ENCODE measurements at places on chromosomes 5 and 9. TPM values are rescaled to one million over a fixed set of nuclear protein-coding genes. Genes with fewer than 3 reads are reported as not detected.

Gene UGT3A1
- total RNA-seq, result not detected

Gene TLX3
- not detected for total RNA-seq

Gene IFNA2
- total RNA-seq, result not detected

- no peaks in the 10 kb centered on the region for H3K27me3 ChIP-seq
- no peaks in the 10 kb centered on the region for H3K4me1 ChIP-seq
- no peak for DNase-seq
- no peak overlapping the region for H3K27ac ChIP-seq
- no peak overlapping the region for H3K4me3 ChIP-seq
Measured at GRCh38 chr5:127634007-127634406, 14.9 kb upstream of the CTXN3 start.

DNA sequence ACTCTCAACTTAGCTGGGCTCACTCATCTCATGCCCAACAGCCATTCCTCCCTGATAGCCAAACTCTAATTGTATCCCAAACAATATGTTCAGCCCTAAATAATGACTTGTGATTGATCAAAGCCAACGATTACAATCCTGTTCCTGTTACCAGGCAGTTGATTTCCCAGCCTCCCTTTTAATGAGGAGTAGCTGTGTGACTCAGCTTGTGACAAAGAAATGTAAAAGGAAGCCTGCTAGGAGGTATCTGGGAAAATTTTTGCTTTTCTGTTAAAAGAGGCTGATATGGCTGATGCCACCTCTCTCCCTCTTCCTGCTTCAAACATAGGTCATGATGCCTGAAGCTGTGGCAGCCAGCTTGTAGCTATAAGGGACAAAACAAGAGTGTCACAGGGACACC is 19.6 kb upstream of the ENC1 start:
- no peak overlapping the region for H3K27ac ChIP-seq
- no peak overlapping the region for H3K4me3 ChIP-seq
- no peaks in the 10 kb centered on the region for H3K36me3 ChIP-seq
- DNase-seq, result no peak

DNA sequence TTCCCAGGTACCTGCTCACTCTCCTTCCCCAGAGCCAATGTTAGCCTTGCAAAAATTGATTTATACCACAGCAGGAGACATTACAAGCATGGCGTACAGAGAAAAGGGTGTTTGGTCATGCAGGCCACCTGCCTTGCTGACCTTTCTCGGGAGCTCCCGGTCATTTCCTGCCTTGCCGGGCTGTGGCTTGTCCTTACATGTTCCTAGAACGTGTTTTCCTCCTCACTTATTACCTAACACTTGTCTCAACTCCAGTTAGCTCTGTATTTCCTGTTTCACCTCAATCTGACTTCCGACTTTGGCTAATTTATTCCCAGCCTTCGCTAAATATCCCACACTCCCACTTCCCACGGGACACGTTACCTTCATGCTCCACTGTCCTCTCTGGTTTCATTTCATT is 282.5 kb downstream of the ICE1 start:
- H3K4me3 ChIP-seq, result no peak overlapping the region
- no peaks in the 10 kb centered on the region for H3K27me3 ChIP-seq
- no peak overlapping the region for H3K27ac ChIP-seq
- no peaks in the 10 kb centered on the region for H3K36me3 ChIP-seq
- no peaks in the 10 kb centered on the region for H3K4me1 ChIP-seq
- DNase-seq, result no peak

DNA sequence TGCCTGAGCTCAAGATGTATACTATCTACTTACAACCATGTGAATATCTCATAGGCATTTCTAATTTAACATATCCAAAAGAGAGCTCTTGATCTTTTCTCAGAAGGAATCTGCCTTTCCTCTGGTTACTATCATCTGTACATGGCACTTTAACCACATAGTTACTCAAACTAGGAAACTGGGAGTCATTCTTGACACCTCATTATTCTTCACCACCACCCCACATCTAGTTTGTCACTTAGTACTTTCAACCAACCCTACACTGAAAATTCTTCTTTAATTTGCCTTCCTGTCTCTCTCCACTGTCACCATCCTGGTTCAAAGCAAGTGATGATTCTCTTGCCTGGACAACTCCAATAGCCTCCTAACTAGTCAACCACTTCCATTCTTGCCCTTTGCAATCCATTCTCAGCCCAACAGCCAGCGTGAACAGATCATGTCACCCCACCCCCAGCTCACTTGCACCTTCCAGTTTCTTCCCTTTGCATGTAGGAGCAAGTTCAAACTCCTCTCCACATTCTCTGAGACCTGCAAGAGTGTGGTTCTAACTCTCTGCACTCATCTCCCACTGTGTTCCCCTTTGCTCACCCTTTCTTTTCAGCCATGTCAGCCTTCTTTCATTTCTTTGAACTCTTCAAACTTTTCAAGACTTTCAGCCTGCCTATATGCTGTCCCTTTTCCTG is 17.3 kb upstream of the SMAD5 start:
- H3K4me1 ChIP-seq, result no peaks in the 10 kb centered on the region
- no peaks in the 10 kb centered on the region for H3K27me3 ChIP-seq
- H3K4me3 ChIP-seq, result no peak overlapping the region
- H3K36me3 ChIP-seq, result no peaks in the 10 kb centered on the region

Data from stomach (tissue), 19 donors.